ENCODE measurements at places on chromosomes 3 and 15. TPM values are rescaled to one million over a fixed set of nuclear protein-coding genes. Genes with fewer than 3 reads are reported as not detected.

Gene ZKSCAN7
- total RNA-seq = 1.8 TPM

Gene SEMA3G
- 9.1 TPM for total RNA-seq

Gene CYB561D2
- 5.2 TPM for total RNA-seq

Gene KCNAB1
- 2.4 TPM for total RNA-seq

Gene FOXL2NB
- total RNA-seq = not detected

Gene RNF168
- total RNA-seq = 23.2 TPM

Gene UNC45A
- 24.4 TPM for total RNA-seq

Gene XYLB
- 0.45 TPM for total RNA-seq

Gene DNASE1L3
- 1.9 TPM for total RNA-seq

Gene CDCP1
- 0.30 TPM for total RNA-seq

Gene GOLGA8M
- 1.4 TPM for total RNA-seq

Gene UBXN7
- 36.0 TPM for total RNA-seq

Gene CPNE4
- 34.5 TPM for total RNA-seq

Gene RARB
- 22.8 TPM for total RNA-seq

Gene MGLL
- total RNA-seq = 94.3 TPM

Gene RHOV
- not detected for total RNA-seq

Gene PLEKHO2
- total RNA-seq = 8.5 TPM

Gene ADAMTS9
- 15.1 TPM for total RNA-seq

Gene RNU5B-1
- 40.8 TPM for total RNA-seq

Gene GOLGA8J
- total RNA-seq = not detected

Gene GUCA1C
- 1.8 TPM for total RNA-seq

Gene SPINK8
- not detected for total RNA-seq

Gene GOLGA8O
- total RNA-seq = 2.0 TPM

Gene SUSD5
- 1.4 TPM for total RNA-seq

Gene TYRO3
- 5.0 TPM for total RNA-seq

Gene CCDC39
- not detected for total RNA-seq

Gene GOLGA8R
- 5.2 TPM for total RNA-seq

Gene GOLGA8T
- total RNA-seq = 0.27 TPM

Gene PTX3
- 0.30 TPM for total RNA-seq

Gene FBN1
- total RNA-seq = 27.6 TPM

Gene TLR9
- total RNA-seq = 0.17 TPM

Gene AMIGO3
- not detected for total RNA-seq

Gene FRMD4B
- total RNA-seq = 14.0 TPM

Gene CSPG5
- total RNA-seq = 0.59 TPM

Gene CACNA1D
- total RNA-seq = 1.0 TPM

Data from left ventricle myocardium superior (tissue), 1 donor.